Kidney tubule cell (primary cell): ENCODE measurements at places on chromosomes 1 and 21.

- no peak for DNase-seq
Measured at GRCh38 chr1:210731597-210731996, 402.4 kb downstream of the KCNH1 start.

GRCh38 chr1:208303743-208304712, 59.8 kb upstream of the PLXNA2 start:
- no peak for DNase-seq

GRCh38 chr1:53324321-53324720, 3.5 kb downstream of the LRP8 start:
- DNase-seq, result no peak

GRCh38 chr1:3114846-3115245, 45.8 kb downstream of the PRDM16 start:
- DNase-seq, result no peak

DNA sequence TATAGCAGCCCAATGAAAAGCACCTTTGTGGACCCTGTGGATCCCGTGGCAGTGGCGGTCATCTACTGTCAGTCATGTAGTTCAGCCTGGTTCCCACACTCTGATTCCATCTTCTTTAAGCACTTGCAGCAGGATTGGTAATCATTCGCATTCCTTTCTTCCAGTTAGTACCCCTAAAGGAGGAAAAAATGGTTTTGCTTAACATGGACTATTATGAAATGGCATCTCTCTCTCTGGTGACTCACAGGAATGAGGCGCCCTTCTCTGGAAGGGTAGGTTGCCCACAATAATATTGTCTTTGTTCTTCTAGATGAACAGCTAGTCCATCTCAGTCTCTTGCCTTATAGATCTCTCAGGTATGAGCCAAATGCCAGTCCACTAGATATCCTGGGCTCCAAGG, 127.9 kb upstream of the MROH9 start:
- peak; percentile 63 for DNase-seq

GRCh38 chr1:41078616-41079015, 57.1 kb upstream of the SLFNL1 start:
- DNase-seq, result no peak

DNA sequence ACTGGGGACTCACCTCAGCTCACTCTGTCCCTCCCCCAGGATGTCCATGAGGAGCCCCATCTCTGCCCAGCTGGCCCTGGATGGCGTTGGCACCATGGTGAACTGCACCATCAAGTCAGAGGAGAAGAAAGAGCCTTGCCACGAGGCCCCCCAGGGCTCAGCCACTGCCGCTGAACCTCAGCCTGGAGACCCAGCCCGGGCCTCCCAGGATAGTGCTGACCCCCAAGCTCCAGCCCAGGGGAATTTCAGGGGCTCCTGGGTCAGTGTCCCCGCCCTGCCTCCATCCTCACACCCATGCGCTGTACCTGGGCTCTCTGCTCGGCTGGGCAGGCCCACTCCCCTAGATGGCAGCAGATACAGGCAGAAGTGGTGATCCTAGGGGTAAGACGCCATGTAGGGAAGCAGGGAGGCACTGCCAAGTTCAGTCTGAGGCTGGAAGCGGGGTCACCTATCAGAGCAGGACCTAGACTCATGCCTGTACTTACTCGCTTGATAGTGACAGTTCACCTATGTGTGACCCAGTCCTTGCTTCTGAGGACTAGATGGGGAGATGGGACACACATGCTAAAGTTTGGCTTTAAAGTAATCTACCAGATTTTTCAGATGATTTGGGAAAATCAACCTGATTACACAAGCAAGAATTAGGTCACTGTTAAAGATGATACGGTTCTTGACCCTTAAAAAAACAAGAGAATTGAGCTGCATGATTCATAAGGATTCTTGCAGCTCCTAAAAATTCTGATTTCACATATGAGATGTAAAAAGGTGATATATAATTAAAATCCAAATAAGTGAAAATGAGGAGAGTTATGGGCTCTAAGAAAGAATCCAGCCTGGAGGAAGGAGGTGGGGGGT, 38.7 kb downstream of the ETNK2 start:
- no peak for DNase-seq

- DNase-seq, result no peak
Measured at GRCh38 chr21:34675871-34676270, 7.1 kb downstream of the CLIC6 start.

GRCh38 chr1:215479567-215479966, 87.5 kb upstream of the KCTD3 start:
- DNase-seq, result no peak

DNA sequence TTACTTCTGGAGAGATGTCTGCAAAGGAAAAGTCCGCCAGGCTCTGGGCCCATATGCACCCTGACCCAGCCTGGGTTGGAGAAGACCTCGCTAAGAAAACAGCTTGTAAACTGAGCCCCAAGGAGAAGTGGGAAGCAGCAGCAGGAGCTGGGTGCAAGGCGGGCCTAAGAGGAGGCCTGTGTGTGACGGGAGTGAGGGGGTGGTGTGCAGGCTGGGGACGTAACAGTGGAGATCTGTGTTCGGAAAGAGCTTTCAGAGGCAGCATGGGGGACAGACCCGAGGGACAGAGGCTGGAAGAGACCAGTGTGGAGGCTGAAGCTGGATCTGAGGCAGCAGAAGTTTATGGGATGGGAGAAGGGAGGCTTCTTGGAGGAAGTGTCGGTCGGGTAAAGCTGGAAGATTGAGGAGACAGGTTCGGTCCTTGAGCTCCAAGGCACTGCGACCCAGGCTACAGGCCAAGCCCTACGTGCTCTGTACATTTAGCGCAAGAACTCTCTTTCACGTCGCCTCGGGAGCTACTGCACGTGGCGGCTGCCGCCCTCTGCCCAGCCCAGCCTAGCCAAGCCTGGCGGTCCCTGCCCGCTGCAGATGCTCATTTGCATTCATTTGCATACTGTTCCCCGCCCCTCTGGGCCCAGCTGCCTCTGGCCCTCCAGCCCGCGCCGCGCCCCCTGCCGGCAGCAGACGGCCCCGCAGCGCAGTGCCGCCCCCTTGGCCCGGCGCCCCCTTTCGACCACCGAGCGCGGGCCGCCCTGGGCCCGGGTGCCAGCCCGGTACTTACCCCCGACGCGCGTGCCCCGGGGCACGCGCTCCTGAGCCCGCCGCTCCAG, 6.3 kb downstream of the HPCA start:
- DNase-seq, result peak; percentile 32

GRCh38 chr1:169263059-169263458, 104.5 kb downstream of the NME7 start:
- DNase-seq, result no peak

DNA sequence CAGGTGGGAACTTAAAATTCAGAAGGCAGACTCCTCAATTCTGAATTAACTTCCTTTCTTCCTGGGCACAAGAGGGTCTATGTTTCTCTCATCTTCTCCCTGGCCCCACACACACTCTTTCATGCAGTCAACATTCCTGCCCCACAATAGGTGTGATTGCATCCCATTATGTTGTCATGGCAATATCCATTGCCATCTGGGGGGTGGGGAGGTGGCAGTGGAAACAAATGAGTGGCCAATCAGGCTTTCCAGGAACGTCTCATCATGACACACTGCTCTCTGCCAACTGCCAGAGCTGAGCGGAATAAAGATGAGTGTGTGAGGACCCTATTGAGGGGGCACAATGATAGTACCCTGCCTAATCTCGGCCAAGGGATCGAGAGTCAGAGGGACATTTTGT, 80.4 kb downstream of the KCND3 start:
- DNase-seq, result no peak

DNA sequence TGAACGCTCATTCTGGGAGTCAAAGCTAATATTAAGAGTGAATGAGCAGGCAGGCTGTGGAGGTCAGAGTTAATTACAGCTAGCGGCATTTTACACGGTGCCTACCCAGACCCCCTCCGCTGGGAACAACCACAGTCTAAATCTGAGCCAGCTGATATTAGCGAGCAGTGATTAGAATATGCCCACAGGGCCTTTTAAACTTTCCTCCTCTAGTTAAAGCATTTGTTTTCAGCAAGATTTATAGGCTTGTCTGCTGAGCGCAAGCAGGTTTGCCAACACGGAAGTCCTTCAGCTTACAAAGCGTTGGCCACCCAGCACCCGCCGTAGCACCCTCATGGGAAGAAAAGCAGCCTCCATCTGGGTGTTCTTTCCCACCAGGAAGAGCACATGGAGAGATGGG, 72.1 kb downstream of the LMX1A start:
- no peak for DNase-seq

GRCh38 chr1:39787468-39787867, 1.2 kb downstream of the BMP8B start:
- no peak for DNase-seq

GRCh38 chr1:177913762-177914540, 55.9 kb downstream of the SEC16B start:
- DNase-seq, result peak; percentile 34

DNA sequence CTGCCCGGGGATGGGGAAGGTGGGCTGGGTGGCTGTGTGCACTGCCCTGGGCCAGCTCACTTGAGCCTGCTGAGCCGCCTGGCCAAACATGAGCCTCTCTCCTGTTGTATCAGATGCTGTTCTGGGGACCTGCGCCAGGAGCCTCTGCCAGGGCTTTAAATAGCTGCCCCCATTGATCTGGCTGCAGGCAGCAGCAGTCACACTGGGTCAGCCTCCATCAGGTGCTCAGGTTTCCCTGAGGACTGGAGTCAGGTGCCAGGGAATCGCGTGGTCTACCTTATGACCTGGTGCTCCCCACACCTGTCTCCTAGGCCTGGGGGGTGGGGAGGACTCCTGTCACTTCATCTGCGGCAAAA, 700 bp upstream of the CCDC28B start:
- no peak for DNase-seq

GRCh38 chr1:116153692-116154031, 42.5 kb downstream of the MAB21L3 start:
- DNase-seq, result no peak

DNA sequence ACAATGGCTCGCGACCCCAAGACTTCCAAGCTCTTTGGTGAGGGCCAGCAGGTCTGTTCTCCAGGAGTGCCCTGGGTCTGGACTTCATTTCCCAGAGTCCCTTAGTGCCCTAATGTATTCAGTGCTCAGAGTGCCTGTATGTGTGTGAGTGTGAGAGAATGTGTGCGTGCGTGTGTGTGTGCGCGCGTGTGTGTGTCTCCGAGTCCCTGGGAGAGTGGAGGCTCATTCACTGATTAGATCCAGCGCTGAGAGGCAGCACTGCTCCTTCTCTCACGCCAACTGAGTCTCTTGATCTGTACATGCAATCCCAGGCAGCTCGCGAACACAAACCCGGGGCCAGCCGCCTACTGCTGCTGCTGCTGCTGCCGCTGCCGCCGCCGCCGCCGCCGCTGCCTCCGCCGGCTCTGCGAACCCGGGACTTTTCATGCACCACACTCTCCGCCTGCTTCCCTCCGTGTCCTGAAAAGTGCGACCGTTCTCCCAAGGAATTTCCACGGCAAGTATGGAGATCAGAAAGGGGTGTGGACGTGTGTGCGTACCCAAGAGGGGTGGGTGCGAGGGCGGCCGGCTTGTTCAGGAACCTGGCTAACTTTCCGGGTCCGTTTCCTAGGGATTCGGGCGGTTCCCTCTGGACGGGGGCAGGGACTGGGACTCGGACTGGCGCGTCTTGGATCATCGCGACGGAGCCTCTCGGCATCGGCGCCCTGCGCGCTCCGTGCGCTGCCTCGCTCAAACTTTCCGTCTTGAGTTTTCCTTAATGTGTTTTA, at the start of gene RNF220:
RNF220 (plus strand) TSS at position 225 of the 767 bp plus-strand sequence.
- DNase-seq, result peak; percentile 62

DNA sequence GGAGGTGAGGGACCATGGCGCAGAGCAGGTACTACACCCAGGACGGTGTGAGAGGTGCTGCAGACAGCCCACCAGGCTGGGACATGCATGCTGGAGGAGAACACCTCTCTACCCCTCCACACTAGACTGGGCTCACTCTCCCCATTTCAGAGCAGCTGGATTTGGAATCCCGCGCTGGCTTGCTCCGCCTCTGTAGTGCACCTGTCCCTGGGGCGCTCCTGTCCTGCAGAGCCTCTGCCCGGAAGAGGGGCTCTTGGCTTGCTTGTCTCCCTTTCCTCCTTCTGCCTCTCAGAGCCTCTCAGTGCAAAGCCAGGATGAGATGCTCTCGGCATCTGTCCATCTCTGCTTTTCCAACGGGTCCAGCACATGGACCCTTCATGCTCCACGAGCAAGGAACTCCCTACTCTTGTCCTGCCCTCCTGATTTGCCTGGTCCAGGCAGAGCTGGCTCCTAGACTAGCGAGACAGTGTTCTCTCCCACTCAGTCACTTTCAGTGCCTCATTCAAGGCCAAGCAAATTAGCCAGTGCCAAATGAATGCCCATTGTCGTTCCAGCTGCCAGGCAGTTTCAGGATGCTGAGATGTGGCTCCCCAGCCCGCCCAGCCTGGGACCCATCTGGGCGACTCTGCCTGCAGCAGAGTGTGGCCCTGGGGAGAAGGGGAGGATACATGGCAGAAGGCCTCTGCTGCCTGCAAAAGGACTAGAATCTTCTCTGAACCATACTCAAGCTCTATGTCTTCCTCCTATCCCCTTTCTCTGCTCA, 33.7 kb downstream of the CDCA8 start:
- no peak for DNase-seq

DNA sequence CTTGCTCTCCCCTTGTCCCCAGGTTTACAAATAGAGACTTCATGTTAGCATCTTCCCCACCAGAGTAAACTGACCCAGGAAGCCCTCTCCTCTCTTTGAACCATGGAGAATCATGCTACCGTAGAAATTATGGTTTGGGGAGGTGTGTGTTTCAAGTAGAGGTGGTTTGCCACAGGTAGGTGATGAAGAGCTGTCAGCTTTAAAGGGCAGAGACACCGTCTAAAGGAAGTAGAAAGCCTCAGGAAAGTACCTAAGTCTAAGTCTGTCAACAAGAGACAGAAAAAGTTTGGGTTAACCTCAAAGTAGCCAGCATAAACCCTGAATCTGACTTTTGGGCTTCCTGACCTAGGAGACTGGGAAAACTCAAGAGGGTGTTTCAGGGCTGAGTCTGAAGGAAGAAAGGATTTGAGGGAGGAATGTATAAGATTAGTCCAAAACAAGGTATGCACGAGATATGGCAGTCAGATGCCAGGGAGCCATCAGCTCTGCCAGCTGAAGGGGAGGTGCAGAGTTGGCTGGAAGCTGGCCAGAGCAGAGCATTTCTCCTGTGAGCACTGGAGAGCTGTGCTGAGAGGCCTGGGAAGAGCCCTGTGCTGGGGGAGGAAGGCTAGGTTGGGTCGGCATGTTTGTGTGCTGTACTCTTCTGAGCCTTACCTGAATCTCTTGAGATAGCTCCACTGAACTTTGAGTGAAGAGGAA, 14.3 kb downstream of the ADAMTSL4 start:
- peak; percentile 76 for DNase-seq

DNA sequence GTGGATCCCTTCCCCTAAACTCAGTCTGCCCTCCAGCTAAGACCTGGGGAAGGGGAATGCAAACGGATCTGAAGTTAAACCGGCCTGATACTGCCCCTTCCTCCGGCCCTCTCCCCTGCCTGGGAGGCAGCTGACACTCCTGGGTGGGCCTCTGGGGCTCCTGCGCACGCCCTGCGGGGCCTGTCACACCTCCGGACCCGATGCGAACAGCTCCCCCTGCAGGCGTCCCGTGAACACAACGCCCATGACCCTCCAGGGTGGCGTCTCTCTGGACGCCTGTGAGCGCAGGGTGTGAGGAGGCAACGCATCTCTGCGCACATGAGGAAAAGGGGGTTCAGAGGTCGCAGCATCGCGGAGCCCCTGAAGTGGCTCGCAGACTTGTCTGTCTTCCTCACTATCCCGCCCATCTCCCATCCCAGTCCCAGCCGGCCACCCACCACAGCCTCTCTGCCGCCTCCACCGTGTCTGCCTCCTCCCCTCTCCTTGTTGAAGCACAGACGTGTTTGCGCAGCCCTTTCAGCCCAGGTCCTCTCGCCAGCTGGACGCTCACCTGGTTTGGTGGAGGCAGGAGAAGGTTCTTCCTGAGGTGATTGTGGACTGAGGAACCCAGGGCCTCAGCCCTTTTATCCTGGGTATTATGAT, 421 bp upstream of the LCE3A start:
- DNase-seq, result no peak

- DNase-seq, result no peak
Measured at GRCh38 chr1:2999571-2999970, 21.7 kb upstream of the ACTRT2 start.
